ENCODE measurements at places on chromosomes 2 and 18. TPM values are rescaled to one million over a fixed set of nuclear protein-coding genes. Genes with fewer than 3 reads are reported as not detected.

Gene SCYGR4
- total RNA-seq = not detected

DNA sequence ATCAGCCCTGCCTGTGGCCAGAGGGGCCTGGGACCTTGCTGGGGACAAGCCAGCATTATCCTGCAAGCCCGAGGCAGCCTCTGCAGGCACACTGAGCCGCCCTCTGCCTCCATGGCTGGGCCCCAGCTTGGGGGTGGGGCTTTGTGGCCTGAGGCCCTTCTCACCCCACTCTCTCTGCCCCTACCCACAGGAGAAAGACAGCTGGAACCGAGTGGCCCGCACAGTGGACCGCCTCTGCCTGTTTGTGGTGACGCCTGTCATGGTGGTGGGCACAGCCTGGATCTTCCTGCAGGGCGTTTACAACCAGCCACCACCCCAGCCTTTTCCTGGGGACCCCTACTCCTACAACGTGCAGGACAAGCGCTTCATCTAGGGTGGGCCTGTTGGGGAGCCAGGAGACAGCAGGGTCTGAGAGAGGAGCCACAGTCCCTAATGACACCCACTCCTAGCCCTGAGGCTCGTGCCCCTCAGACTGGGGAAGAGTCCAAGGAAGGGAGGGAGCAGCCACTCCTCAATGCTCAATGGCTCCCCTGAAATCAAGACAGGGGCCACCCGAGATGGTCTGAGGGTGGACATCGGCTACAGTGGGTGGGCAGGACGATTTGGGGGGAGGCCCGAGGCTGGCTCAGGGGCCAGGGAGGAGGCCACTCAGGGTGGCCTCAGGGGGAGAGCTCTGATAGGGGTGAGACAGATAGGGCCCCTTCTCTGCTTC lies 4.4 kb upstream of the CHRNG start:
- H3K27me3 ChIP-seq = peaks cover 13% of the 10 kb centered on the region
- peak; percentile 62 for DNase-seq
- no peak overlapping the region for H3K27ac ChIP-seq
- no peaks in the 10 kb centered on the region for H3K4me1 ChIP-seq
- no peak overlapping the region for H3K4me3 ChIP-seq

Gene DSG4
- total RNA-seq = not detected

GRCh38 chr2:191230174-191230573 lies 15.0 kb upstream of the MYO1B start:
- no peaks in the 10 kb centered on the region for H3K36me3 ChIP-seq
- no peaks in the 10 kb centered on the region for H3K27me3 ChIP-seq
- H3K4me3 ChIP-seq = no peak overlapping the region

DNA sequence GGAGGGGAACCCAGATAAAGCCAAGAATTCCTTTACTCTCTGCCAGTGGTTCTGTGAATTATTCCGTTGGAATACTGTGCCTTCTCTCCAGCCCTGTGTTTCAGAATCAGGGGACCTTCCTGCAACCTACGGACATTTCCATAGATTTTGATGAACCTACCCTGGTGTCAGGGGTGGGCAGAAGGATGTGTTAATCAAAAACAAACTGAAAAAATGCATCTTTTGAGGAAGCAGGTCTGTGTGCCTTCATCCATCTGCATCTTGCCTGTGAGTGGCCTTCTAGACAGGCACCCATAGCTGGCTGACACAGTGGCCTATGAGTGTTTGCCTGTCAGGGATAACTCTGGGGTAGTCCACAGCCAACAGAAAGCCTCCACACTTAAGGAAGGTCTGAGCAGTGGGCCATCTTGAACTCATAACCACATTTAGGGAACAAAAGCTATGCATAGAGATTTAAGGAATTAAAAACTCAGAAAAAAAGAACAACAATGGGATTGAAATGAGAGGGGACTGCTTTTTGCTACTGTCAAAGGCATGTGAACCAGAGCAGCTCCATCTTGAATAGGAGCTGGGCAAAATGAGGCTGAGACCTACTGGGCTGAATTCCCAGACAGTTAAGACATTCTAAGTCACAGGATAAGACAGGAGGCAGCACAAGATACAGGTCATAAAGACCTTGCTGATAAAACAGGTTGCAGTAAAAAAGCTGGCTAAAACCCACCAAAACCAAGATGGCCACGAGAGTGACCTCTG lies 45.9 kb upstream of the ITGA6 start:
- H3K36me3 ChIP-seq = no peaks in the 10 kb centered on the region
- H3K4me3 ChIP-seq = no peak overlapping the region
- no peaks in the 10 kb centered on the region for H3K27me3 ChIP-seq
- H3K4me1 ChIP-seq = no peaks in the 10 kb centered on the region
- DNase-seq = no peak
- no peak overlapping the region for H3K27ac ChIP-seq

DNA sequence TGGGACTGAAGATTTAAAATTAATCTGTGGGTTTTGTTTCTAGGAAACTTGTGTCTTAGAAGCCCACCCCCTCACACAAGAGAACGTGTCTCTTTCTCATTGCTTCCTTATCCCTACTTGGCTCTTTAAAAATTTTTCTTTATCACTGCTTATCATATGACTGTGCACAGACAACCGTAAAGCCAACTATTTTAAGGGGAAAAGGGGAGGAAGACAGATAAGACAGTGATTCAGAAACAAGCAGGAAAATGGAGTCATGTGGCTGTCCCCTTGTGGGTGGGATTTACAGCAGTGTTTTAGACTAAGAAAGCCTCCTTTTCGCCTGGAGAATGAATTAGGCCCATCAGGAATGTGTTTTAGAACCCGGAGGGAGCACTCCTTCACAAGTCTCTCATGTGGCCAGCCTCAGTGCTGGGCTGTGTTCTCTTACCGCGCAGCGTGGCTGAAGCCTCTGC lies 17.6 kb downstream of the PRKCE start:
- no peaks in the 10 kb centered on the region for H3K27me3 ChIP-seq
- peaks cover 14% of the 10 kb centered on the region for H3K4me1 ChIP-seq
- no peak overlapping the region for H3K4me3 ChIP-seq
- no peaks in the 10 kb centered on the region for H3K36me3 ChIP-seq

Gene DNAH7
- 2.9 TPM for total RNA-seq

DNA sequence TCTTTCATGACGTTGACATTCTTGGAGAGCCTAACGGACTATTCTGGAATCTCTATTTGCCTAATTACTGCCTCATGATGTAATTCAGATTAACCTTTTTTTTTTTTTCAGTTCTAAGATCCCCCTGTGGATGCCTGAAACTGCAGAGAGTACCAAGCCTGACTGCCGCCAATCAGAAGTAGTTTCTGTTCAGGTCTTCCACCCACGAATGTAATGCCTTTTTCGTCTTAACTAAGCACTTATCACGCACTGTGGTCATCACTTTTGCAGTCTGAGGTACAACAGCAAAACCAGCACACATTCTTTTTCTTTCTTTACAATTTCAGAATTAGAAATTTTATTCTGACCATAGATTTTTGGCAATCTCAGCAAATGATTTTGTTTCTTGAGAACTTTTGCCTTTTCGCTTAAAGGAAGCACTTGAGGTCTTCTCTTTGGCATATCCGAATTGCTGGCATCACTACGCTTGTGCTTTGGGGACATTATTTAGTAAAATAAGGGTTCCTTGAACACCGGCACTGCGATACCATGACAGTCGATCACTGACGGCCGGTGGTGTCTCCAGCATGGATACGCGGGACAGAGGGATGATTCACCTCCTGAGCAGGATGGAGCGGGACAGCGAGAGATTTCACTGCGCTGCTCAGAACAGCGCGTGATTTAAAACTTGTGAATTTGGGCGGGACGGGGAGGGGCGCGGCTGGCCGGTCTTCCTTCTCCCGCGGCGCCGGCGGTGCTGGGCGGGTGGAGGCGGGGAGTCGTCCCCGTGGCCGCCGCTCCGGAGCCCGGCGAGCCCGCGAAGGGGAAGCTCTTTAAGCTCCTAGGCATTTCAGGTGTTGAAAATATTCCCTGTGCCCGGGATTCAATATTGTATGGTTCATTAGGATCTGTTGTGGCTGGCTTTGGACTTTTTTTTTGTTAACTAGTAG lies 32.0 kb upstream of the GPR55 start:
- H3K27me3 ChIP-seq = peaks cover 27% of the 10 kb centered on the region
- DNase-seq = peak; percentile 93

- H3K4me1 ChIP-seq = no peaks in the 10 kb centered on the region
- peaks cover 11% of the 10 kb centered on the region for H3K36me3 ChIP-seq
- no peak for DNase-seq
- no peaks in the 10 kb centered on the region for H3K27me3 ChIP-seq
- no peak overlapping the region for H3K27ac ChIP-seq
Observed at GRCh38 chr18:9861157-9861556, 24.6 kb upstream of the TXNDC2 start.

Gene ZNF804A
- total RNA-seq = not detected

- DNase-seq = peak; percentile 78
- H3K27me3 ChIP-seq = peaks cover 22% of the 10 kb centered on the region
- no peak overlapping the region for H3K4me3 ChIP-seq
- H3K27ac ChIP-seq = no peak overlapping the region
- no peaks in the 10 kb centered on the region for H3K4me1 ChIP-seq
Observed at GRCh38 chr2:111930875-111931274, 32.5 kb downstream of the MERTK start.

DNA sequence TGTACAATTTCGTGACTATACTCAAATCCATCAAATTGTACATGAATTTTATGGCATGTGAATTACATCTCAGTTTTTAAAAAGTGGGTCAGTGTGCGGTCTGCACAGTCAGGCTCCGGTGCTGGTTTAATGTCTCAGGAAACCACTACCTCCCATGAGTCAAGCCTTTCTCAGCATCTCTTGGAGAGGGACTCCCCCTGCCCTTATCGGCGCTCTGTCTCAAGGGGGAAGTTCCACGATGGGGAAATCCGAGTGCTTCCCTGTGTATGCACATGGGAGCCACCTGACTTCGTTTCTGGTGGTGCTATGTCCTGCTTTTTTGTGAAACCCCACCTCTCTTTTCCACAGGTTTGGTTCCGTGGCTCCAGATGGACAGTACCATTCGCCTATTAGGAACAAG lies 72.5 kb downstream of the ACOXL start:
- H3K4me1 ChIP-seq = no peaks in the 10 kb centered on the region
- H3K27me3 ChIP-seq = peaks cover 51% of the 10 kb centered on the region
- no peak for DNase-seq
- no peaks in the 10 kb centered on the region for H3K36me3 ChIP-seq
- no peak overlapping the region for H3K27ac ChIP-seq

Gene DNAH6
- total RNA-seq = 0.36 TPM

DNA sequence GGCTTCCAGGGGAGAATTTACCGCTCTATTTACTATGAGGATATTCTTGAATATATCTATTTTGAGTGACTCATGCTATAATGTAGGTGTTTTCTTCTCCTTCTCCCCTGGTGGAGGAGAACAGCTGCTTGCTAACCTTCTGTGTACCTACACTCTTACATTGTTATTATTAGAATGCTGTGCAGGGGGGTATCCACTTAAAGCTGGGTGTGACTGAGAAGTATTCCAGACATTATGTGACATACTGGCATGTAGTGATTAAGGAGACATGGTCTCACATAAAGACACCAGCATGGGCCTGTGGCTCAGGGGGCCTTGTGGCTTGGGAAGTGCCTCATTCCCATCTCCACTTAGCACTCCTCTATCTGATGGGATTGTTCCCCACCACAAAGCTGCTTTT lies 287.9 kb downstream of the PTPRM start:
- H3K27ac ChIP-seq = no peak overlapping the region
- no peak for DNase-seq
- H3K4me3 ChIP-seq = no peak overlapping the region
- H3K27me3 ChIP-seq = no peaks in the 10 kb centered on the region

Gene UGT1A3
- not detected for total RNA-seq

Gene CNRIP1
- total RNA-seq = 46.3 TPM

- no peaks in the 10 kb centered on the region for H3K27me3 ChIP-seq
- no peaks in the 10 kb centered on the region for H3K36me3 ChIP-seq
- peak; percentile 99 for DNase-seq
Observed at GRCh38 chr2:20617892-20618467, 32.9 kb downstream of the HS1BP3 start.

- no peak for DNase-seq
- H3K4me3 ChIP-seq = no peak overlapping the region
- no peak overlapping the region for H3K27ac ChIP-seq
- no peaks in the 10 kb centered on the region for H3K4me1 ChIP-seq
- H3K36me3 ChIP-seq = no peaks in the 10 kb centered on the region
Observed at GRCh38 chr2:149143734-149144133, 105.2 kb downstream of the LYPD6B start.

Gene TUBA3E
- not detected for total RNA-seq

- DNase-seq = no peak
- H3K27me3 ChIP-seq = no peaks in the 10 kb centered on the region
- H3K4me3 ChIP-seq = no peak overlapping the region
- H3K36me3 ChIP-seq = no peaks in the 10 kb centered on the region
Observed at GRCh38 chr2:169131587-169132512, 62.5 kb downstream of the DHRS9 start.

GRCh38 chr18:3329471-3329870 lies 67.5 kb downstream of the MYL12B start:
- no peaks in the 10 kb centered on the region for H3K27me3 ChIP-seq
- H3K4me1 ChIP-seq = no peaks in the 10 kb centered on the region
- H3K4me3 ChIP-seq = no peak overlapping the region

DNA sequence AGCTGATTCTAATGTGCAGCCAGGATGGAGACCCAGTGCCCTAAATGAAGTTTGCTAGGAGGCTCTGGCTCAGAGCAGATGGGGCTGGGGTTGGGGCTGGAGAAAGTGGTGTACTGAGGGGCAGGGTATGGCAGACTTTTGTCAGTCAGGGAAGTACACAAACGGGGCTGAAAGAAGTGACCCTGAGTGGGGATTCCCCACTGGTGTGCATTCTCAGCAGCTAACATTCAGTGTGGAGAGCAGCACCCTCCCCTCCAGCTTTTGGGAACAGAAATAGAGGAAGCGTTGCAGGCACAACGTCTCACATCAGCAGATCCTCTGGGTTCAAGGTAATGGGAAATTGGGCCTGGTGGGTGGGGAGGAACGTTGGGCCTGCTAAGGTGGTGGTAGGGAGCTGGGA lies 89.1 kb upstream of the GCFC2 start:
- no peaks in the 10 kb centered on the region for H3K36me3 ChIP-seq
- no peak for DNase-seq
- H3K4me3 ChIP-seq = no peak overlapping the region
- H3K27ac ChIP-seq = no peak overlapping the region
- H3K4me1 ChIP-seq = no peaks in the 10 kb centered on the region

Gene RIT2
- total RNA-seq = not detected

DNA sequence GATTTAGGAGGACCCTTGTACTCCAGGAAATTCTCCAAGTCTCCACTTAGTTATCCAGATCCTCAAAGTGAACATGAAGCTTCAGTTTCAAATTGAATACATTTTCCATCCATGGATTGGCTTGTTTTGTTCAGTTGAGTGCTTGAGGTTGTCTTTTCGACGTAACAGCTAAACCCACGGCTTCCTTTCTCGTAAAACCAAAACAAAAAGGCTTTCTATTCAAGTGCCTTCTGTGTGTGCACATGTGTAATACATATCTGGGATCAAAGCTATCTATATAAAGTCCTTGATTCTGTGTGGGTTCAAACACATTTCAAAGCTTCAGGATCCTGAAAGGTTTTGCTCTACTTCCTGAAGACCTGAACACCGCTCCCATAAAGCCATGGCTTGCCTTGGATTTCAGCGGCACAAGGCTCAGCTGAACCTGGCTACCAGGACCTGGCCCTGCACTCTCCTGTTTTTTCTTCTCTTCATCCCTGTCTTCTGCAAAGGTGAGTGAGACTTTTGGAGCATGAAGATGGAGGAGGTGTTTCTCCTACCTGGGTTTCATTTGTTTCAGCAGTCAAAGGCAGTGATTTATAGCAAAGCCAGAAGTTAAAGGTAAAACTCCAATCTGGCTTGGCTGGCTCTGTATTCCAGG lies at the start of gene CTLA4:
Gene CTLA4 (plus strand): TSS at position 211 of the 640 bp plus-strand sequence. CDS start 172 bp downstream, at position 383.
- H3K4me1 ChIP-seq = no peaks in the 10 kb centered on the region
- peak; percentile 15 for DNase-seq
- no peak within 1 kb of the TSS for H3K27ac ChIP-seq
- no peaks in the 10 kb centered on the region for H3K36me3 ChIP-seq

- H3K36me3 ChIP-seq = no peaks in the 10 kb centered on the region
- no peaks in the 10 kb centered on the region for H3K4me1 ChIP-seq
- no peak overlapping the region for H3K4me3 ChIP-seq
- H3K27ac ChIP-seq = no peak overlapping the region
- DNase-seq = no peak
Observed at GRCh38 chr2:236915726-236916125, 170.0 kb upstream of the COPS8 start.

Measured in osteoblast (primary cell).